Trophoblast cell (in vitro differentiated cells and primary cell): ENCODE measurements at places on chromosomes 12 and 14.
A peak's percentile ranks its signal among the peaks of the same experiment; 100 is the strongest.

DNA sequence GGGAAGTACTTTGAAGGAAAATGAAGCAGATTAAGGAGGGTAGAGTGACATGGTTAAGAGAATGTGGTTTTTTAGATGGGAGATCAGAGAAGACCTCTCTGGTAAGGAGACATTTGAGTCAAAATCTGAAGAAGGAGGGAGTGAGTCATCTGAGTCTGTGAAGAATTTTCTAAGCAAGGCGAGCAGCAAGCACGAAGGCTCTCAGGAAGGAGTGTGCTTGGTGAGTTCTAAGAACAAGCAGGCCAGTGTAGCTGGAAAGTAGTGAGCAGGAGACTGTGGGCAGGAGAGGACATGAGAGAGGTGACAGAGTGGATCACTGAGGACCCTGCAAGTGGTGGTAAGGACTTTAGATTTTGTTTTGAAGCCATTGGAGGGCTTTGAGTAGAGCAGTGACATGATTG, 76.3 kb upstream of the FUT8 start:
- no peak overlapping the region for H3K27ac ChIP-seq
- H3K4me3 ChIP-seq = no peak overlapping the region
- H3K27me3 ChIP-seq = no peaks in the 10 kb centered on the region
- peak; percentile 19 for DNase-seq

GRCh38 chr12:58812214-58812613, 108.1 kb downstream of the LRIG3 start:
- no peak for DNase-seq
- no peaks in the 10 kb centered on the region for H3K4me1 ChIP-seq
- H3K36me3 ChIP-seq = no peaks in the 10 kb centered on the region
- no peak overlapping the region for H3K4me3 ChIP-seq
- H3K27me3 ChIP-seq = no peaks in the 10 kb centered on the region

- no peak overlapping the region for H3K27ac ChIP-seq
- H3K36me3 ChIP-seq = no peaks in the 10 kb centered on the region
- no peak overlapping the region for H3K4me3 ChIP-seq
- H3K27me3 ChIP-seq = no peaks in the 10 kb centered on the region
- no peaks in the 10 kb centered on the region for H3K4me1 ChIP-seq
Observed at GRCh38 chr12:16130343-16130742, 147.1 kb downstream of the SLC15A5 start.

- no peaks in the 10 kb centered on the region for H3K36me3 ChIP-seq
- peaks cover 23% of the 10 kb centered on the region for H3K4me1 ChIP-seq
- DNase-seq = no peak
- H3K27ac ChIP-seq = peak overlapping the region; percentile 84
- no peak overlapping the region for H3K4me3 ChIP-seq
Observed at GRCh38 chr12:47276621-47277309, 197.0 kb upstream of the AMIGO2 start.

DNA sequence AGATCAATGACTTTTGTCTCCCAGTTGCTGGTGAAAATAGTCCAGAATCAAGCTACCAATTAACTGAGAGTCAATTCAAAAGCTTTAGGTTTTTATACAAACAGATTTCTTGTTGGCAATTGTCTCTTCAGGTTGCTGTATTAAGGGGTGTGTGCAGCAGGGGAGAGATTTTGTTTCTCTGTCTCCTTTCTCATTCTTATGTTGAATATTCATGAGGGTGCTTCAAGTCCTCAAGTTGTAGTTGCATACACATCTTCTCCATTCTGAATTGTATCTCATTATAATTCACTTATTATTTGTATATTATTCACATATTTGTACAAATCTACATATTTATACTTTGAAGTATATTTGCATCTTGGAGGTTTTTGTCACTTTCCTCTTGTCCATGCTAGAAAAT, 126.7 kb upstream of the PTPRQ start:
- no peaks in the 10 kb centered on the region for H3K27me3 ChIP-seq
- DNase-seq = no peak
- peaks cover 12% of the 10 kb centered on the region for H3K4me1 ChIP-seq
- H3K36me3 ChIP-seq = no peaks in the 10 kb centered on the region

- no peak for DNase-seq
- no peak overlapping the region for H3K4me3 ChIP-seq
- no peaks in the 10 kb centered on the region for H3K27me3 ChIP-seq
- no peak overlapping the region for H3K27ac ChIP-seq
Observed at GRCh38 chr12:88509851-88510250, 70.4 kb downstream of the KITLG start.

DNA sequence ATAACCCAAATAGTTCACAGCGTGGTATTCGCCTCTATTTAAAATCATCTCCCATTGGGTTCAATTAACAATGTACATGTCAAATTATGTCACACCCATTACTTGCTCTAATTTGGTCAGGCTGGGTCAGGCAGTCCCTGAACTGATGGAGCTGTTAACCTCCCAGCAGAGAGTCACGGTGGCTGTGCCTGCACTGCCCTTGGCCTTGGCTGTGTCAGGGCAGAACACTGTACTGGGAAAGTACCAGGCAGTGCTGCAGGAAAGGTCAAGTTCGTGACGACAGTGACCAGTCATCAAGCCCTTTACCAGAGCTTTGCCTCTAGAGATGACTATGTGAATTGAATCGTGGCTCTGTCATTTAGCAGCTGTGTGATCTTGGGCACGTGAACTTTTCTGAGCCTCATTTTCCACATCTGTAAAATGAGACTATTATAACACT, 100.0 kb downstream of the ARF6 start:
- no peak overlapping the region for H3K27ac ChIP-seq
- no peaks in the 10 kb centered on the region for H3K36me3 ChIP-seq
- H3K27me3 ChIP-seq = no peaks in the 10 kb centered on the region
- DNase-seq = peak; percentile 43

DNA sequence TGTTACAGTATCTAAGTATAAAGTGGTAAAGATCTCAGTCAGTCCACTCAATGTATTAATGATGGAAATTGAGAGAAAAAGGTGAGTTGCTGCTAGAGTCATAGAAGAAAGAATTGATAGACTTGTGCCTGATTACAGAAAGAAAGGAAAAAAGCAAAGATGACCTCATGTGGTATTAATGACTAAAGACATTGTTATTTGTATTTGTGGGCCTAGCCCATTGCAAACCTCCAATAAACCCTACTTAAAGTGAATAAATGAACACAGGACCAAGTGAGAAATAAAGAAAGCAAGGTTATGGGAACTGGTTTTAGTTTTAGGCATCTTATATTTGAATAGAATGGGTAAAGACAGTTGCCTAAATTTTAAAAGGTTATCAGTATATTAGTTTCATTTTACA, 105.5 kb downstream of the SYT1 start:
- no peak for DNase-seq
- H3K36me3 ChIP-seq = no peaks in the 10 kb centered on the region
- H3K27ac ChIP-seq = no peak overlapping the region
- no peaks in the 10 kb centered on the region for H3K4me1 ChIP-seq

DNA sequence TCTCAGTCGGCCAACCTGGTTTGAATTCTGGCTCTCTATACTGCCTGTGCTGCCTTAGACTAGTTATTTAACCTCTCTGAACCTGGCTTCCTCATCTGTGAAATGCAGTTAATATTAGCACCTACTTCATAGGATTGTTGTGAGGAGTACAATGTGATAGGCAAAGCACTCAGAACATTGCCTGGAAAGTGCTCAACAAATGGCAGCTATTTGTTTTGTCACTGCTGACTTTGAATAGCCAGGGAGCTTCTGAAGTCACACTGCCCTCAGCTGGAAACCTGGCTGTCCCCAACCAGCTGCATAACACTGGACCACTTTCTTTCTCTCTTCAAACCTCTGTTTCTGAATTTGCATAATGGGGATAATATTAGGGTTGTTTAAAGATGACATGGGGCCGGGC, 9.6 kb downstream of the TMEM30B start:
- H3K4me1 ChIP-seq = no peaks in the 10 kb centered on the region
- H3K27ac ChIP-seq = no peak overlapping the region
- H3K36me3 ChIP-seq = no peaks in the 10 kb centered on the region
- H3K4me3 ChIP-seq = no peak overlapping the region

DNA sequence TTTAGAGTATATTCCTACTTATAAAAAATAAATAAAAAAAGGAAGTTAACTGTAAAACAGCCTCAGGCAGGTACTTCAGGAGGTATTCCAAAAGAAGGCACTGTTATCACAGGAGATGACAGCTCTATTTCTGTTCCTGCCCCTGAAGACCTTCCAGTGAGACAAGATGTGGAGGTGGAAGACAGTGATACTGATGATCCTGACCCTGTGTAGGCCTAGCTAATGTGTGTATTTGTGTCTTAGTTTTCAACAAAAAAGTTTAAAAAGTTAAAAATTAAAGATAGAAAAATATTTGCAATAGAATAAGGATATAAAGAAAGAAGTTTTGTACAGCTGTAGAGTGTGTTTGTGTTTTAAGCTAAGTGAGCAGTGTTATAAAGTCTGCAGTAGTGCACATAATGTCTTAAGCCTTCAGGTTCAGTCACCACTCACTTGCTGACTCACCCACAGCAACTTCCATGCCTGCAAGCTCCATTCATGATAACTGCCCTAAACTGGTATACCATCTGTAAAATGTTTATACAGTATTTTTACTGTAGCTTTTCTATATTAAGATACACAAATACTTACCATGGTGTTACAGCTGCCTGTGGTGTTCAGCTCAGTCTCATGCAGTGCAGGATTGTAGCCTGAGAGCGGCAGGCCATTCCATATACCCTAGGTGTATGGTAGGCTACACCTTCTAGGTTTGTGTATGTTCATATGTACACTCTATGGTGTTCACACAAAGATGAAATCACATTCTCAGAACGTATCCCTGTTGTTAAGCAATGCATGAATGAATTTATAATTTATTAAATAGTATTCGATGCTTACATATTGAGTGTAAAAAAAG, 121.1 kb downstream of the ANO6 start:
- no peaks in the 10 kb centered on the region for H3K4me1 ChIP-seq
- no peak for DNase-seq
- no peak overlapping the region for H3K4me3 ChIP-seq
- H3K27ac ChIP-seq = no peak overlapping the region

- no peaks in the 10 kb centered on the region for H3K36me3 ChIP-seq
- no peak for DNase-seq
- peaks cover 19% of the 10 kb centered on the region for H3K4me1 ChIP-seq
- H3K4me3 ChIP-seq = no peak overlapping the region
- no peak overlapping the region for H3K27ac ChIP-seq
Observed at GRCh38 chr12:27782481-27782880, 2.4 kb upstream of the MANSC4 start.

GRCh38 chr14:53192052-53192760, 39.1 kb upstream of the DDHD1 start:
- no peaks in the 10 kb centered on the region for H3K27me3 ChIP-seq
- H3K4me3 ChIP-seq = no peak overlapping the region
- DNase-seq = no peak
- no peaks in the 10 kb centered on the region for H3K36me3 ChIP-seq

DNA sequence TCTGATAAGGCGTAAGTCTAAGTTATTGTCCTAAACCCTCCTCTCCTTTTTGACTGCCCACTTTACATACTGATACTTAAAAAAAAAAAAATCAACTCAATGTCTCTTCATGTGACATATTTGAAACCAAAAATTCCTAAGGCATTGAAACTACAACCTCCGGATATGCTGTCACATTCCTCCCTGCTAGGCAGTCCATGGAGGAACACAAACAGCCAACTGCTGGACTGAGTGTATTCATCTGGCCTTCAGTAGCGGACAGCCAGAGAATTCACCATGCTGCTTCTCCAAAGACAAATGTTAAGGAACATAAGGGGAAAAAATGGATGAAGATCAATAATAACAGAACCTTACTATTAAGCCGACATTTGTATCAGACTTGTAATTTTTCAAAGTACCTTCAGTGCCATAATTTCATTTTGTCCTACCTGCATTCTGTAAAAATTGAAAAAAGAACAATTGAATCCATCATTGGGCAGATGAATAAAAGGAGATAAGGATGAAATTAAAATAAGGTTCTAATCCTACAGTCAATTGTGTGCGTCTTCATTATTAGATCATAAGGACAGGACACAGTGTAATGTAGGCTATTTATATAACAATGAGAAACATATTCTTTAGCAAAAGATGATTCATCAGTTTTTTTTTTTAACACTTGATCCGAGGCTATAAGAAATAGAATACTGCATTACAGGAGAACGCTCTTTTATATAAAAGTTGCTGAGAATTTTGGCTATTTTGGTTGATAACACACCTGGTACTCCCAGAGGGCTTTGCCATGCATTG, 12.2 kb downstream of the RERG start:
- H3K27ac ChIP-seq = no peak overlapping the region
- DNase-seq = no peak
- no peaks in the 10 kb centered on the region for H3K27me3 ChIP-seq

DNA sequence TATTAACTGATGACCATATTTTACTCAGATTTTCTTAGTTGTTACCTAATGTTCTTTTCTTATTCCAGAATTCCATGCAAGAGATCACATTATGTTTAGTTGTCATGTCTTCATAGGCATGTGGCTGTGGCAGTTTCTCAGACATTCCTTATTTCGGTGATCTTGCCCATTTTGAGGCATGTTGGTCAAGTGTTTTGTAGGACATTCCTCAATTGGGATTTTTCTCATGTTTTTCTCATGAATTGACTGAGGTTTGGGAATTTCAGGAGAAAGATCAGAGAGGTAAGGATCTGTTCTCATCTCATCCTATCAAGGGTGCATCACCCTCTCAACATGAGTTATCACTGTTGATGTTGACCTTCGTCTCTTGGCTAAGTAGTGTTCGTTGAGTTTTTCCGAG, 81.3 kb downstream of the CHST11 start:
- H3K36me3 ChIP-seq = no peaks in the 10 kb centered on the region
- H3K4me1 ChIP-seq = peaks cover 13% of the 10 kb centered on the region
- H3K27me3 ChIP-seq = no peaks in the 10 kb centered on the region
- H3K27ac ChIP-seq = no peak overlapping the region
- DNase-seq = peak; percentile 53

DNA sequence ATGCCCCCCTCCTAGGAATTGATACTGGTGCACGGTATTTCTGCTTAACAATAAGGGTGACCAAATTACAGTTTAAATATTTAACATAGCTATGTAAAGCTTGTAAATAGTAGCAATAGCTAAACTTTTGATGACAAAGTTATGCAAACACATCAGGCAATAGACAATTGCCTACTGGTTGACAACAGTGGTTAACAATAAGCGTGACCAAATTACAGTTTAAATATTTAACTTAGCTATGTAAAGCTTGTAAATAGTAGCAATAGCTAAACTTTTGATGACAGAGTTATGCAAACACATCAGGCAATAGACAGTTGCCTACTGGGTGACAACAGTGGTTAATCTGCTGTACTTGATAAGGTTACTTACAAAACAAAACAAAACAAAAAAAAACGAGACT, 886.5 kb upstream of the FLRT2 start:
- H3K4me1 ChIP-seq = no peaks in the 10 kb centered on the region
- H3K36me3 ChIP-seq = no peaks in the 10 kb centered on the region
- no peak for DNase-seq
- no peak overlapping the region for H3K4me3 ChIP-seq
- no peak overlapping the region for H3K27ac ChIP-seq

DNA sequence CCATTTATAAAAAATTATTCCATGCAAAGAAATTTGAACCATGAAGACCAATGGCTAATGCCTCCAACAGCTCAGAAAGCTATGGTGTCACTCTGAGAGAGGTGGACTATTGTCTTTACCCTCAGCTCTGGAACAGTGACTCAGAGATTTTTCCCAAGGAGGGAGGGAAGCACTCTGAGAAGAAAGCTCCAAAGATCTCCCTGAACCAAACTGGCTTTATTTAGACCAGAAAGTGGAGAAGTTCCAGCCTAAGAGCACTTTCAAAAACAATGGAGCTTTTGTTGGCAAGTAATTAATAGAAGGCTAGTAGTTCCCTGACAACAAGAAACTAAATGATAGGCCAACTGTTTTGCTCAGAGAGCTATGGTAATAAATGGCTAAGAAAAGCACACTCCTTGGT, 599.9 kb upstream of the MDGA2 start:
- DNase-seq = no peak
- no peaks in the 10 kb centered on the region for H3K4me1 ChIP-seq

GRCh38 chr12:28882444-28882843, 266.6 kb upstream of the FAR2 start:
- no peak overlapping the region for H3K4me3 ChIP-seq
- H3K4me1 ChIP-seq = no peaks in the 10 kb centered on the region
- no peaks in the 10 kb centered on the region for H3K36me3 ChIP-seq
- DNase-seq = no peak
